GM12891 (cell line): ENCODE measurements at places on chromosomes 2 and 18.

DNA sequence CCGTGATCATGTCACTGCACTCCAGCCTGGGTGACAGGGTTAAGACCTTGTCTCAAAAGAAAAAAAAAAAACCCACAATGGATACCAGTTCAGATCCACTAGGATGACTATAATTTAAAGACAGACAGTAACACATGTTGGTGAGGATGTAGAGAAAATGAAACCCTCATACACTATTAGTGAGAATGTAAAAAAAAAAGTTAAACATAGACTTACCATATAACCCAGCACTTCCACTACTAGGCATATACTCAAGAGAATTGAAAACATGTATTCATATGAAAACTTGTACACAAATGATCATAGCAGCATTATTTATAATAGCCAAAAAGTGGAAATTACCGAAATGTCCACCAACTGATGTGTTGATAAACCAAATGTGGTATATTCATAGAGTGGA, 48.7 kb downstream of the KIF3C start:
- no peak for DNase-seq

DNA sequence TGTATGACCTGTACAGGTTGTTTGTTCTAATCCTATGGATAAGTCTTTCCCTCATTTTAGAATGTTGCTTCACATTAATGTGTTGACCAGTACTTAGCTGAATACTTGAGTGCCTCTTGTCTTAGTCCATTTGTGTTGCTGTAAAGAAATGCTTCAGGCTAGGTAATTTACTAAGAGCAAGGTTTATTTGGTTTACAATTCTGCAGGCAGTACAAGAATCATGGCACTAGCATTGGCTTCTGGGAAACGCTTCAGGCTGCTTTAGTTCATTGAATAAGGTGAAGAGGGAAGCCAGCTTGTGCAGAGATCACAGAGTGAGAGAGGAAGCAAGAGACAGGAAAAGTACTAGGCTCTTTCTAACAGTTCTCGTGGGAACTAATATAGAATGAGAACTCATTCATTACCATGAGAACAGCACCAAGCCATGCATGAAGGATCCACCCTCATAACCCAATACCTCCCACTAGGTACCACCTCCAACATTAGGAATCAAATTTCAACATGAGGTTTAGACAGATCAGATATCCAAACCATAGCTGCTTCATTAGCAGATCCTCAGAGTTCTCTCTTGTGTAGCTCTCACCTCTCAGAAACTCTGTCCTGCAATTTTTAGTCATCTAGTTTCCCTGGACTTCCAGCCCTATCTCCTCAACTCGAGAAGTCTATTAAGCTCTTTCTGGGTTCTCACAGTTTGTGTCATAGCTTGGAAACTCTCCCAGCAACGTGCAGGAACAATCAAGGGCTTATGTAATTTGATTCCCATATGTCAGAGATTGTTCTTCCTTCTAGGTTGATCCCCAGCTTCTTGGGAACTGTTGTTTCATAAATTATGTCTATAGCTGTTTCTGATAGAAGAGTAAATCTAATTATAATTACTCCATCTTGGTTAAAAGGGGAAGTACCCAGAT, 2082.3 kb upstream of the CELF4 start:
- no peak for DNase-seq

DNA sequence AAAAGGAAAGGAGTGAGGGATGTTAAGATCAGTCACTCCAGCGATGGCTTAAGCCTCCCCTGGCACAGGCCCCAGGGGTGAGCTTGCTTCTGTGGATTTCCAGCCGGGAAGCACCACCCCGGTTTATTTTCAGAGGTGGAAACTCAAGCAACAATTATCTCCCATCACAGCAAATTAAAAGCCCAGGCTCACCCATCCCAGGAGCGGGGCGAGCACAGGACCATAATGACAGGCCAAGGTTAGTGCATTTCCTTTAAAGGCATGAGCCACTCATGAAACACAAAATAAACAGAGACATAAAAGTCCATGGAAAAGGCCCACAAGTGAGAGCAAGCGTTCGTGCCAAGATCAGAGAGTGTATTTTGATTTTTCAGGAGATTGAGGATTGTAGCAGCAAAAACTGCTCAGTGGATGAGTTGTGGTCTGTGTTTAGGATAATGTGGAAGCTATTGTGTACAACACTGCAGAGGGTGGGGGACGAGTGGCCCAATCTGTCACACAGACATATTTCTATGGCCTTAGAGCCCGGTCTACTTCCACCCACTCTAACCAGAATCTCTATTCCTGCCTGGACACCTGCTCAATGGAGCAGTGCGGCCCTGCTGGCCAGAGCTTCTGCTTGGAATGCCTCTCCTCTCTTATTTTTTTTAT, 111.4 kb upstream of the CDC42EP3 start:
- DNase-seq: no peak

GRCh38 chr2:235052514-235053354, 100.9 kb downstream of the SH3BP4 start:
- no peak for DNase-seq

DNA sequence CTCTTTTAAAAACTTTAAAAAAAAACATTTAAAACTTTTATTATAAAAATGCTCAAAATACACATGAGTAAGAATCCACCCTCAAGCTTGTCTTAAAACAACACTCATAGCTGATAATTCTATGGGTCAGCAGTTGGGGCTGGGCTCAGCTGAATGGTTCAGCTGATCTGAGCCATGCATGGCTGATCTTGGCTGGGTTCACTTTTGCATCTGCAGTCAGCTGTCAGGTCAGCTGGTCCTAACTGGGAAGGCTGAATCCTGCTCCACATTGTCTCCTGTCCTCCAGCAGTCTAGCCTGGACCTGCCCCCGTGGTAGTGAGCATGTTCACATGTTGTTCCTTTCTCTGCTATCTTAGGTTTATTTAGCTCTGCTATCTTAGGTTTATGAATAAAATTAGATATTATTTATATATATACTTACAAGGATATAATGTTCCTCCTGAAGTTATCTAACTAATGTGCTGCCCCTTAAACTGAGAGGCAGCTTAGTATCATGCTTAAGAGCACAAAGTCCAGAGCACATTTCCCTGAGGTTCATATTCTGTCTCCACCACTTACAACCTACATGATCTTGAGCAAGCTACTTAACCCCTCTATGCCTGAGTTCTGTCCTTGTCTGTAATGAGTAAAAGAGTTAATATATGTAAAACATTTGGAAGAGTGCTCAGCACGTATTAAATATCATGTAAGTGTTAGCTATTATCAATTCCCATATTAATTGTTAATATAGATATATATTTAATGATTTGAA, 309.4 kb downstream of the PTPRM start:
- DNase-seq: no peak

- no peak for DNase-seq
Observed at GRCh38 chr2:231342061-231342711, 53.3 kb upstream of the B3GNT7 start.

DNA sequence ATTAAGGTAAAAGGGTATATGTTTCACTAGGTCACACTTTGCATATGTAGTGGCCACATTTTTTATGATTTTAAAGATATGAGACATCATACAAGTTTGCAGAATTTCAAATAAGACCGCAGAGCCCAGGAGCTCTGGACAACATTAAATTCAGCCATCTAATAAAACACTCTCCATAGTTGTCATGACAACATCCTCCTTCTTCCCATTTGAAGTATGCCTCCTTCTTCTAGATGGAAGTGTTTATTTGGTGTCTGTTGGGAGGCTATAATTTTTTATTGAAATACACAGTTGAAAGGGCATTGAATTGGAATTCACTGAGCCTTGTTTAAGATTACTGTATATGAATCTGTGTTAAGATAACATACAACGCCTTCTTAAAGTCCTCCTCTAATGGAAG, 467.3 kb downstream of the CMPK2 start:
- no peak for DNase-seq

DNA sequence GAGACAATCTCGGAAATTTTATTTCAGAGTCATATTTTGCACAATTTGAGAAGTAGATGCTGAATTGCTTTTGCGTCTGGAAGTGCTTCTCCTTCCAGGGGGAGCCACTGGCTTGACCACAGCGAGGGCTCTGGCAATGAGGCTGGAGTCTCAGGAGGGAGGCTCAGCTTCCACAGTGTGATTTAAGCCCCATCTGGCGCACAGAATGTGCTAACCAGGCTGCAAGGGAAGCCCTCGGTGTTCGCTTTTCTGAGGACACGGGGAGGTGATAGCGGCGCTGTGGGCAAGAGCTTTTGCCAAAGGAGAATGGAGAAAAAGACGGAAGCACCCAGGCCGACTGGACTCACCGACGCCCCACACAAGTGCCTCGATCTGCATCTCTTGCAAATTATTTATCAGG, 52.4 kb downstream of the ADI1 start:
- DNase-seq: no peak
